ENCODE measurements at places on chromosomes 13 and 19.
A peak's percentile ranks its signal among the peaks of the same experiment; 100 is the strongest.

DNA sequence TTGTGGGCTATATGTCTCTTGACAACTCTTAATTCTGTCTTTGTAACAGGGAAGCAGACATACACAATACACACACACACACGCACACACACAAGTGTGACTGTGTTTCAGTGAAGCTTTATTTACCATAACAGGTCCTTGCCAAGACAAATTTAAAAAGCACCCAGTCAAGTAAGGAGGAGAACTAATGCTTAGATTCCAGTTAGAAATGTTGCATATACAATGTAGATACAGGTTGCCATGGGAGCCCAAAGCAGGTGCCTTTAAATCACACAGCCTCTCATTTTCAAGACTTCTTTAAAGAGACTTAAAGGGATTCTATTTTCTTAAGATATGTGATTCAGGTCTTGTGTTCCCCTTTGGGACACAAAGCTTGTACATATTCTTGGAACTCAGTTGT lies 1551.9 kb downstream of the EFNB2 start:
- no peak for DNase-seq

GRCh38 chr13:38671980-38672379 lies 14.9 kb upstream of the FREM2 start:
- DNase-seq: no peak

- no peak for DNase-seq
Measured at GRCh38 chr13:64633948-64634347, 2596.2 kb downstream of the PCDH9 start.

DNA sequence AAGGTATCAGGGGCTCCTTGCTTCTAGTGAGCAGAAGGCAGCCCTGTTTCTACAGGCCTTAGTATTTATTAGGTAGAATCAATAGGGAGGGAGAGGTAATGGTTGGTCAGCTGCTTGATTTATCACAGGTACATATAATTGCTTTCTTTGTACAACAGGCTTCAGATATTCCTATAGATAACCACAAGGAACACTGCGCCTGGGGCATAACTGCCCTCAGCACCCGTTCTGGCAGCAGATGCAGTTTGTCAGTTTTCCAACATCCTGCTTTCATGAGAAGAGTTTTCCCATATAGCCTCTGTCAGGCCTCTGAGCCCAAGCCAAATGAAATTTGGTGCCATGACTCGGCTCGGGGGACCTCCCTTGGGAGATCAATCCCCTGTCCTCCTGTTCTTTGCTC lies 12.4 kb upstream of the ZNF486 start:
- no peak for DNase-seq

- DNase-seq: peak; percentile 90
Measured at GRCh38 chr19:49391581-49392399, 3.7 kb downstream of the KASH5 start.

DNA sequence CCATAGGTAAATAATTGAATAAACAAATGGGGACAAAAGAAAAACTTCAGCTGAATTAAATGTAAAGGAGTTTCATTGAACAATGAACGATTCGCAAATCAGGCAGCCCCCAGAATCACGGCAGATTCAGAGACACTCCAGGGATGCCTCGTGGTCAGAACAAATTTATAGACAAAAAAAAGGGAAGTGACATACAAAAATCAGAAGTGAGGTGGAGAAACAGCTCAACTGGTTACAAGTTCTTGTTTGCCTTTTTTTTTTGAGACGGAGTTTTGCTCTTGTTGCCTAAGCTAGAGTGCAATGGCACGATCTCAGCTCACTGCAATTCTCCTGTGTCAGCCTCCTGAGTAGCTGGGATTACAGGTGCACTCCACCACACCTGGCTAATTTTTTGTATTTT lies 5.7 kb downstream of the ZNF566 start:
- DNase-seq: no peak

- DNase-seq: no peak
Measured at GRCh38 chr19:29530540-29531457, 5.0 kb downstream of the VSTM2B start.

- DNase-seq: peak; percentile 82
Measured at GRCh38 chr19:1028062-1028926, 1.9 kb downstream of the CNN2 start.

DNA sequence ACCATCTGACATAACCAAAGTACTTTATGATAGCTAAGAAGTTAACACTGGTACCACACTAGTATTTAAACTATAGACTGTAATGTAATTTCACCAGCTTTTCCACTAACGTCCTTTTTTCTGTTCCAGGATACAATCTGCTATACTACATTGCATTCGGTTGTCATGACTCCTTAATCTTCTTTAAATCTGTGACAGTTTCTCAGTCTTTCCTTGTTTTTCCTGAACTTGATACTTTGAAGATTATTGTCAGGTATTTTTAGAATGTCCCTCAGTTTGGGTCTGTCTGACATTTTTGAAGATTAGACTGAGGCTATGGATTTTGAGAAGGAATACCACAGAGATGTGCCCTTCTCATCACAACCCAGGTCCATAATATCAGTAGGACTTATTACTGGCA lies 36.6 kb downstream of the NUFIP1 start:
- no peak for DNase-seq

DNA sequence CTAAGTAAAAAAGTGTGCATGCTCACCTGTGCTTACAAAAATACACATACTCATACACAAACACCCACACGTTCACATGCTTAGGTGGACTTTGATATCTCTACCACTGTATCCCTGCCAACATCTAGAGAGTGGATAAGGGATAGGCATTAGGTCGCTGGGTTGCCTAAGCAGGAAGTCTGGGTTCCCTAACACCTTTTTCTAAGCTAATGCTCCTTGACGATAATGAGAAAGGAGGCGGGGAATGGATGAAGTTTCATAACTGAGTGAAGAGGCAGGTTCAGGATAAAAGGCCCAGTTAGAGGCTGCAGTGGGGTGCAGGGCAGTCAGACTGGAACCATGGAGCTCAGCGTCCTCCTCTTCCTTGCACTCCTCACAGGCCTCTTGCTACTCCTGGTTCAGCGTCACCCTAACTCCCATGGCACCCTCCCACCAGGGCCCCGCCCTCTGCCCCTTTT lies 41.9 kb upstream of the CYP2A7 start:
- no peak for DNase-seq

DNA sequence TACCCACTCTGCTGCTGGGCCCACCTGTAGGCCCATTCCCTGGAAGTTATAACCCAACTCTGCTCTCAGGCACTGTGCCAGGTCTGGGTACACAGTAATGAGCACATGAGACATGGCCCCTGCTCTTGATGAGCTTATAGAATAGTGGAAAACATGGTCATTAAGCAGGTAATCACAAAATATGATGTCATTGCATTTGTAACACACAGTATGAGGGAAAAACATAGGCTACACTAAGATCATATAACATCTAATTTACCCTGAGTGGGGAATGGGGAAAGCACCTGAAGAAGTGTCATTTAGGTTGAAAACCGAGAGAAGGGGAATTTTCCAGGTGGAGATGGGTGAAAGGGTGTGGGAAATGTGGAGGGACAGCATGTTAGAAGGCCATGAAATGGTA lies 3.9 kb upstream of the CNMD start:
- no peak for DNase-seq

- no peak for DNase-seq
Measured at GRCh38 chr13:32851083-32852069, 164.8 kb upstream of the KL start.

- peak; percentile 32 for DNase-seq
Measured at GRCh38 chr13:85379433-85379832, 419.8 kb downstream of the SLITRK6 start.

All from OCI-LY7 (cell line).